ENCODE measurements at places on chromosomes 12 and 14.

- no peak for DNase-seq
Measured at GRCh38 chr12:47734725-47735480, 9.6 kb upstream of the ENDOU start.

DNA sequence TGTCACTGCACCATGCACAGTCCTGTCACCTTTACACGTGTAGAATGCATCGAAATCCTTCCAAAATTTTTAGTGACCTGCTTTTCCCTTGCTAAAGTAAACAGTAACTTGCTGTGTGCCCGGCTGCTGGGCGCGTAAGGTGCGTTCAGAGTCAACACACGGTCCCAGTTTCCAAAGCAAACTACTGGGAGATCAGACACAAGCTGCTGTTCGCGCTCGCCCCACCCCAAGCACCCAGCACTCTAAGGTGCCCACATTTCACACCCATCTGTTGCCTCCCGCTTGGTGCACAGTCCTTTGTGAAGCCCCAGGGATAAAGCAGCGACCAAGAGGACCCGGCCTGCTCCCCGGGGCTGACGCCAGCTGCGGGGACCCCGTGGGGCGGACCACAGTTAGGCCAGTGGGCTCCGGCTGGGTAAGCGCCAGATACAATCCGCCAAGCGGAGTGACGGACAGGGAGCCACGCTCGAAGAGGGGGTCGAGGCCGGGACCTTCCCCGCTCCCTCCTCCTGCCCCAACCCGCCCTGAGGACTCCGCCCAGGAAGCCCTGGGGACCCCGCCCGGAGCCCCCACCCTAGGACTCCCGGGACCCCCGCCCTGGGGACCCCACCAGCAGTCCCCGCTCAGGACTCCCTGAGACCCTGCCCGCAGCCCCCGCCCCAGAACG is 633 bp downstream of the STX2 start:
- DNase-seq: no peak

GRCh38 chr14:72675126-72675525 is 218.8 kb downstream of the DPF3 start:
- no peak for DNase-seq

DNA sequence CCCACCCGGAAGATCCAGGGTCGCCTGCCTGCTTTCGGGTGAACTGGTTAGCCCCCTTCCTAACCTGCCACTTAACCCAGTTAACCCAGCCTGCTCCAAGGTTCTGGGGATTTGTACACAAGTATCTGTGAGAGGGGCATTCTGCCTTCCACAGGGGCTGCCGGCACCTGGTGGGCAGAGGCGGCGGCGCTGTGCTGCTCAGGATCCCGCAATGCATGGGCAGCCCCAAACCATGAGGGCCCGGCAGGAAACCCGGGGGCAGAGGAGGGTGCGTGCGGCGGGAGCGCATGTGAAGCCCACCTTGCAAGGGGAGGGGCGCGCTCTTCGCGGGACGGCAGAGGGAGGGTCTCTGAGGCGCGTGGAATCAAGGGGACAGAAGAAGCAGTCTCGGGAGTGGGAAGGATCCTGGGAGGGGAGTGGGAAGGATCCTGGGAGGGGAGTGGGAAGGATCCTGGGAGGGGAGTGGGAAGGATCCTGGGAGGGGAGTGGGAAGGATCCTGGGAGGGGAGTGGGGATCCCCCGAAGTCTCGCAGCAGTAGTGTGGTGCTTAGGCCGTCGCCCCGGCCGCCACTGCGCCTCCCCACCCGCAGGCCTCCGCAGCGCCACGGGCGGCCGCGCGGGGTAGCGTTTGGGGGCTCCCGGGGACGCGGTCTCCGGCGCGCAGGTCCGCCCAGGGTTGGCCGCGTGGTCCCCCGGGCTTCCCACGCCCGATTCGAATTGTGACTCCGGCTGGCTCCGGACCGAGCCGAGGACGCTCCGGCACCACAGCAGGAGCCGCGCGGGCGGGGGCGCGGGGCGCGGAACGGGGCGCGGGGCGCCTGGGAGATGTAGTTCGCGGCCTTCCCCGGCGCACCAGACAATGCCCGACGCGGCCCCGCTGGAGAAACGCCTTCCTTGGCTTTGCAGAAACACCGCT is 4.9 kb upstream of the MTA1 start:
- DNase-seq: no peak

DNA sequence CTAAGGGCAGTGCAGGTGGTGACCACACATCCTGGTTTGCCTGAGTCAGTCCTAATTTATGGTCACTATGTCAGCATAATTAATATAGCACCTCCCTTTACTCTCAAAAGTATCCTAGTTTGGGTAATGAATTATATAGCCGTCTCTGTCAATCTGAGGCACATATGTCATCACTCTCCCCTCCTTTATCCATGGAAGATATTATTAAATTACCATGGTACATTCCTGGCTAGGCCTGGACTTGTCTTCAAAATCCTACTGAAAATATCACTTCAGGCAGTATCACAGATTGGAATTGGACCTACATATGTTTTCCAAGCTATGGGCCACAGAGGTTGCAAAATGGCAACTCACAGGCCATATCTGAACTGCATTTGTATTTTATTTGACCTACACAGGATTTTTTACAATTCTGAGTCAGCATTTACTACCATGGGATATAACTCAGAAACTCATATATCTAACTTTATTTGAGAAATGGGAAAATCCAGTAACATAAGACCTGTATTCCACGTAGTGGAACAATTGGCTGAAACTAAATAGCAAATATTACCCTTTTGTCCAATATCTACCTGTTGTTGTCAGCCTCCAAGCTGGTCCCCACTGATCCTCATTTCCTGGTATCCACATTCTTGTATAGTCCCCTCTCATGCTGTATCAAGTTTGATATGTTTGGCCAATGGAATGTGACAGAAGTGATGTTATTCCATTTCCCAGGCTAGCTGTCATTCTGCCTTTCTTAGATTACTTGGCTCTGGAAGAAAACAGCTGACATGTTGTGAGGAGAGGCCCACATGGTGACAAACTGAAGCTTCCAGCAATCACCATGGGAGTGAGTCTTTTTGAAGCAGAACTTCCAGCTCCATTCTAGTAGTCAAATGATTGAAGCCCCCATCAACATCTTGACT is 102.5 kb upstream of the MDM1 start:
- no peak for DNase-seq

- DNase-seq: no peak
Measured at GRCh38 chr14:101707863-101708620, 53.5 kb upstream of the PPP2R5C start.

GRCh38 chr14:38280081-38280480 is 24.2 kb upstream of the CLEC14A start:
- DNase-seq: no peak

DNA sequence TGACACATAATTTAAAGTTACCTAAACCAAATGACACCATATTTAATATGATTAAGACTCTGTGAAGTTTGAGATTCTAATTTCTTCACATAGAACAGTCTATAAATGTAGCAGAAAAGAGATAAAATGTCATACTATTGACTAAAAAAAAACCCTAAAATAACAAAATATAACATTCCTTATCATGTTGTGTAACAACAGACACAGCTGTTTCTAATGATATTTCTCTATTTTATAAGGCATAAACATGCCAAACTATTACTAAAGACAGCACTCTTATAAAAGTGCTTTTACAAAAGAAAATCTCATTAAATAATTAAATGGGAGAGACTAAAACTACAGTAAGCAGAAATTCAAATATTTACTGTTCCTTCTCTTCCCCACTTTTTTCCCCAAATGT is 49.4 kb downstream of the NOVA1 start:
- no peak for DNase-seq

DNA sequence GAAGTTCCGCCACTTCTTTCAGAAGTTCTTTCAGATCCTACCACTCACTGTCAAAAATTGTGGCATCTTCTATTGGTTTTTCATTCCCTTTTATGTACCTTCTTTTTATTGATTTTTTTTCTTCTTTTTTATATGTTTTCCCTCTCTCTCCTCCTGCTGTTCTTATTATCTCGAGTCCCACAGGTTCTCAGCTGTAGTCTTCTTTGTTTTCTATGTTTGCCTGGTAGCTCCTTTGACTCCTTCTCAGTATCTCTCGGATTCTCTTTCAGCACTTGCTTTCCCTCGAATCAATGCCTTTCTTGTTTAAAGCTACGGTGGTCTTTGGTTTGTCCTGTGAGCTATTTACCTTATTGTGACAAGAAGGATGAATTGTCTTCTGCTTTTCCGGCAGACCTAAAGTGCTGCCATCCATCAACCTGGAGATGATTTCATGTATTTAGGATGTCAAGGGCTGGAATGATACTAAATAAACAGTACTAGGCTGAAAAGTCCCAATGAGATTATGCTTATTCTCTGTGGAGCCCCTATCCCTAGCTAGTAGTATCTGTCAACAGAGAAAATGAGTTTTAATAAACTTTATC is 541.7 kb downstream of the NOVA1 start:
- DNase-seq: no peak

- DNase-seq: no peak
Measured at GRCh38 chr14:71089971-71090370, 182.7 kb downstream of the PCNX1 start.

DNA sequence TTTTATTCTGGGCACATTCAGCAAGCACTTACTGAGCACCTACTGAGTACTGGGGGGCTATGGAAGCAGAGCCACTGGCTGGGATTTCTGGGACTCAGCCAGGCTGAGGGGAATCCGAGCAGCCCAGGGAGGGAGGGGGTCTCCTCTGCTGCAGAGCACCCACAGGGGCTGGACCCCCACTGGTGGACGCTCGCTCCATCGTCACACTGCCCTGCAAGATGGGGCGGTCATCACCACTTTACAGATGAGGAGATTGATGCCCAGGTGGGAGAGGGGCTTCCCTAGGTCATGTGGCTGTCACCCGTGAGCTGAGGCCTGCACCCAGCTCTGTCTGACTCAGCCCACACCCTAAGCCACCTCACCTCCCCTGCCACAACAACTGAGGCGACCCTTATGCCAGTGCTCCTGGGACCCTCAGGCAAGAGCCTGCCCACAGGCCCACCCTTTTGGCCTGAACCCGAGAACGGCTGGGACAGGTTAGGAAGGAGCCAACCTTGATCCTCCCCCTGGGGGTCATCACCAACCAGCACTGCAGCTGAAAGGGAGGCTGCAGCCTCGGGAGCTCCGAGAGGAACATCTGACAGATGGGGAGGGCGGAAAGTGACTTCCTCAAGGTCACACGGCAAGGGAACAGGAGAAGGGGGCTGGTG is 74.4 kb downstream of the SERPINA3 start:
- no peak for DNase-seq

DNA sequence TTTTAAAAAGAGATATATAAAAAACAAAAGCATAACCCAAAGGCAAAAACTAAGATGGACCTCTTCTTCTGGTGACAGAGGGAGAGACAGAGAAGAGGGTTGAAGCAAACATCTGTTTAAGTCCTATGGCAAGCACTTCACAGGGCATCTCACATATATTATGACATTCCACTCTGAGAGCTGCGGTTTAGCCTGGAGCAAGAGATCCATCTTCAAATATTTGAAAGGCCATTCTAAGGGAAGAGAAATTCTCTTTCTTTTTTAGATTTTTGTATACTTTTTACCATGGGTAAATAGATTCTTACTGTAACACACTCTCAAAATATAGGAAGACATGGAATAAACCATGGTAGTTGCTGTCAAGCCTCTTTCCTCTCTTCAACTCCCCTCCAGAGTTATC is 204.1 kb downstream of the GXYLT1 start:
- no peak for DNase-seq

- no peak for DNase-seq
Measured at GRCh38 chr14:97641827-97642226, 844.6 kb downstream of the VRK1 start.

DNA sequence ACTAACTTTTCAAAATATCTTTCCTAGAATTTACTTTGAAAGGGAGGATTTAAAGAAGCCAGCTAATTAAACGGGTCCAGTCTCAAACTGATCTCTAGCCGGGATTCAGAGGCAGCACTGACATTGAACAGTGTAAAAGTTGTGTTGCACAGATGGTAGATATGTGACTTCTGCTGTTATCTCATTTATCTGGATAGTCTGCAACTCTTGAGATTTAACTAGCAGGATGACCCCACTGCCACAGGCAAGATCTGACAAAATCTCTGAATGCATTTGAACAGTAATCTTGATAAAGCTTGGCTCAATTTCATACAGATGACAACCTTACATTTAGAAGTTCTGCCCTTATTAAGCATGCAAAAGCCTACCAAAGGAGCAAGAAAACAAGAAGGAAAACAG is 138.0 kb upstream of the CPNE8 start:
- DNase-seq: no peak

DNA sequence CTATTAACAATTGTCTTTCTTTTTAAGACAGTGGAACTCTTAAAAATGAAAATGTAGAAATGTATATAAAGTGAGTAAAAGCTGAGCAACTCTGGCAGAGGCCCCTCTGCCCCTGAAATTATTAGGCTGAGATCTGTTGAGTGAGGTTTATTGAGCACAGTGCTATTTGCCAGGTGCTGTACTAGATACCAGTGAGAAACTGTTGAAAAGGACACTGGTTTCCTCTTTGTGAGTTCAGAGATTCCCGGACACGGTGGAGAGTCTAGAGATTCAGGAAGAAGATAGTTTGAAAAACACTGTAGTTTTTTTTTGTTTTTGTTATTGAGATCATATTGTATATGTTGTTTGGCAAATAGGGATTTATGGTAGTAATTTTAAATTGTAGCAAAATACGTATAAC is 11.2 kb downstream of the ACVR1B start:
- DNase-seq: no peak

GRCh38 chr14:104795781-104796686 is 486 bp upstream of the AKT1 start:
- DNase-seq: no peak

GRCh38 chr12:39780411-39780912 is 160.9 kb upstream of the ABCD2 start:
- DNase-seq: no peak

- no peak for DNase-seq
Measured at GRCh38 chr12:52122540-52122871, 43.0 kb downstream of the SMIM41 start.

DNA sequence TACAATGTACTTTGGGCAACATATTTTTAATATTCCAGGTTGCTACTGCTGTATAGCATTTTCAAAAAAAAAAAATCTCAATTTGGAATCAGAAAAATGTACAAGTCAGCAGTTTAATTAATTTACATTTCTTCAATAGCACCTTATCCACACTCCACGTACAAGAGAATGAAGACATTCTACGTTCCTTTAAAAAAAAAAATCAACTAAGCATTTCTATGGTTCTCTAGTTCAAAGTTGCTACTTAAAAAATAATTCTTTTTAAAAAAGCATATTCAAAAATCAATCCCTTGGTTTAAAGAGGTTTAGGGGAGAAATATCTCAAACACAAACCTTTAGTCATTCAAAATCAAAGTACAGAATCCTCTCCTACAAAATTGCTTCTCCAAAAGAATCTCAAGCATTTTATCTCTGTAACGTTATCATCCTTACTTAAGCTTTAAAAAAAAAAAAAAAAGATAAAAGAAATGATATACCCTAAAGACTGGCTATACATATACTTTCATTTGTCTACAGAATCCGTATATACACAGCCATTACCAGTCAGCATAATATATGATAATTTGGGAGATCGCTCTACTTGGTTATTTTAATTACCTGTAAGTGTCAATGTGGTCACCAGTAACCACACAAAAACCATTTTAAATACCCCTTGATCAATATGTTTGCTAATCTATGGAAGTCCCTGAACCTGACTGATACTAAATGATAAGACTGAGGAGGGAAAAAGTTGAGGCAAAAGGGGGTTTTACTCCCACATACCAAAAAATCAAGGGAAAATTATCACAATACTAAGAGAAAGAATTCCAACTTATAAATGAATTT is 2.7 kb downstream of the MED13L start:
- DNase-seq: no peak
